Putamen (tissue), 1 donor: ENCODE measurements at places on chromosomes 1 and 21.

DNA sequence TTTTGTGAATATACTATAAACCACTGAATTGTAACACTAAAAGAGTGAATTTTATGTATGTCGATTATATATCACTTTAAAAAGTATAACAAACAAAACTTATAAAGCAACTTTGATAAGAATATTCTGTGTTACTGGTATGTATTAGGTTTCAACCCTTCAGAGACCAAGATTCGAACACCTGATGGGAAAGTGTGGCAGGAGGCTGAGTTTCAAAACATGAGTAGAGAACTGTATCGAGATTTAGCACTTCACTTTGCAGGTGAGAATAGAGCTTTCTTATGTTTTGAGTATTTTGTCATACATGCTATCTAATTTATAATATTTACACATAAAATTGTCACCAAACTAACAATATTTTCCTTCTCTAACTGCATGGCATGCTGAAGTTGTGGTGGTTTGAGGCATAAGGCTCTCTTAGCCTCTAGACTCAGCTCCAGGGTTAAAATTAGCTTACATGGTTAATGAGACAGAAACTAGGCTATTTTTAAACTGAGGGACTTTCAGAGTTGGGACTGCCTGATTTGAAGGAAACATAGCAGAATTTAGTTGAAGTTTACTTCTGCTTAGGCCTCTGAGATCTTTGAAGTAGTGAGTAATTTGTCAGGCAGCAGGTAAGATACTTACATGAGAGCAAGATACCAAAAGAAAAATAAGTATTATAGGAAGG, 48.6 kb downstream of the CEP350 start:
- no peak for DNase-seq

- no peak for DNase-seq
These were observed 263.7 kb downstream of the PTPRU start for GRCh38 chr1:29500041-29500440.

GRCh38 chr1:208652296-208653160, 408.3 kb upstream of the PLXNA2 start:
- peak; percentile 47 for DNase-seq

DNA sequence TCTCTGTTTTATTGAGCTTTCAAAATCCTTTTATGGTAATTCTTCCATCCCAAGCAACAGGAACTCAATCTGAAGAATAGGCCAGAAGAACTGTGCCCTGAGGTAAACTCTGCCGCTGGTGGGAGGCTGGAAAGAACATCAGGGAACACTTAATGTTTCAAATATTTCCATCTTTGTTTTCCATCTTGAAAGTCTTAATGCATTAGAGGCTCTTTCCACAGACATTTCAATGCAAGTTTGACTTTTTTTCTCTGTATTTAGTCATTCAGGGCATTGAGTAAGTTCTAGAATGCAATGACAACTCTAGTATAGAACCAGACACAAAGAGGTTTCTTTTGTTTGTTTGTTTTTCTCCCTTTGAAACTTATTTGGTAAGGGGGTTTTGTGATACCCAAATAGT, 61.5 kb downstream of the KIAA0040 start:
- DNase-seq, result no peak

DNA sequence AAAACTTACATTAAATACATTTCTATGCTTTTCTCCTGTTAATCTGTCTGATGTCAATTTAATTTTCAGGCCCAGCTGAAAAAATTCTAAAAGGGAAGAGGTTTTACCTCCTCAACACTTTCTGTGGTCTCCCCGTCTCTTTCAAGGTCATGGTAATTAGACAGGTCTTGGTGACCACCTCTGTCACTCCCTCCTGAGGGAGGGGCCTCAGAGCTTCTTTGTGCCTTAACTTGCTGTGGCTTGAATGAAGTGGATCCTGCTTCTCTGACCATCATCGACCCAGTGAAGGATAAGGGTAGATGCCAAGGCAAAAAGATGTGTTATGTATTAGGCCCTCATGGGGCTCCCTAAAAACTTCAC, 40.8 kb upstream of the OSBPL9 start:
- no peak for DNase-seq

DNA sequence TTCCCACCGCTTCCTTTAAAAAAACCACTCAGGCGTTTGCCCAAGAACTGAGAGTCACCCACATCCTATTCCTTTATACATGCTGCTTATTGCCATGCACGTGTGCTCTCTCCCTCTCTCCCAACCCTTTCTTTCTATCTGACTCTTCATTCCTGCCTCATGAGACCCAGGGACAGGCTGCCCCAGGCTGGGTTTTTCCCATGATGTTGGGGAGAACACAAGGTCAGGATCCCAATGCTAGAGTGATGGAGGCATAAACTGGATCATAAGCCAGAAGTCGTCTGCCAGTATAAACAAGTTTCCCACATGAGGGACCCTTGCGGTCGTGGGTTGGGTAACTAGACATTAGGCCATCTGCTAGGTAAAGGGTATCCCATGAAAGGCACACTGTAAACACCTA, 64.9 kb downstream of the CD2 start:
- DNase-seq, result no peak

DNA sequence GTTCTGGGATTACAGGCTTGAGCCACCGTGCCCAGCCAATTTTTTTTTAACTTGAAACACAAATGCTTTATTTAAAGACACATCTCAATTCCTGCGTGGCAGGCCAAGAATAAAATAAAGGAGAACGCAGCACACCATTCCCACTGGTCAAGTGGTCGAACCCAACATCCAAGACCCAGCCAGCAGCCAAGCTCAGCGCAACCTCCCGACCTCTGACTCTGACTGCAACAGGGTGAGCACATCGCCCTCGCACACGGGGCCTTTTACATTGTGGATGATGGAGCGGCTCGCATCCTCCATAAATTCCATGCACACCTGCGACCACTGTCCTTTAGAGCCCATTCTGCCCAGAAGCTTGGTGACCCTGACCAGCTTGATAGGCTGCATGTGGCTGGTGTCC, 5.5 kb upstream of the GUK1 start:
- DNase-seq, result no peak
